ENCODE measurements at places on chromosomes 7 and 10. TPM values are rescaled to one million over a fixed set of nuclear protein-coding genes. Genes with fewer than 3 reads are reported as not detected.

SPDYE3 gene
- not detected for total RNA-seq

DNA sequence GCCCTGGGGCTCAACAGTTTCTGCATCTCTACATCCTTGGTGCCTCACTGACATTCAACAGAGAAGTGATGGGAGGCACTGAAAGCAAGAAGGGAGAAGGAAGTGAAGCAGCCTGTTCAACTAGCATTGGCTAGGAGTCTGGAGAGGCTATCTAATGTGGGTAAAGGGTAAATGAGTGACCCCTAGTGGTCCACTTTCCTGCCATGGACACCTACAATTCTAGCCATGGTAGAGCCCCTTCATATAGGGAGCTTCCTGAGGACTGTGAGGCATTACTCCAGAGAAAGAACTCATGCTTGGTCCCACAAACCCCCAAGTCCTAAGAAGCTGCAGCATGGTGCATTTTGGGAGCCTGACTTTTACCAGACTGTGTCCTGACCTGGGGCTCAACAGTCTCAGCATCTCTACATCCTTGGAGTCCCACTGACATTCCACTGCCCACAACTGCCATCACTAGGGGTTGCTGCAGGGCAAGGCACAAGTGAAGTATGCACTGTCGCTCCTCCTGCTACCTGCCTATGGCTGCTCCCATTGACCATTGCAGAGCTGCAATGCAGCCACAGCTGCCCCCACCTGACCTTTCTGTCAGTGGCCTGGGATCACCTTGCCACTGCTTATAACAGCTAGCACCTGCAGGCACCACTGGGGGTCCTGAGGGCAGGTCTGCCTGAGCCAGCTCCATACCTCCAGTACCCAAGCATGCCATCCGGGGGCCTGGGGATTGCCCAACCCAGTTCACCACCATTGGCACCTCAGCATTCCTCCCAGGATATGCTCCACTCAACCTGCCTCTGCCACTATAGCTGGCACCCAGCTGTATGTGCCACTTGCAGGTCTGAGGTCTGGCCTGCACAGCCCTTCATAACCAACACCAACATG lies 44.1 kb upstream of the CDK6 start:
- no peaks in the 10 kb centered on the region for H3K36me3 ChIP-seq
- no peaks in the 10 kb centered on the region for H3K4me1 ChIP-seq
- no peaks in the 10 kb centered on the region for H3K27me3 ChIP-seq
- no peak for DNase-seq
- no peak overlapping the region for H3K4me3 ChIP-seq

GPR22 gene
- 0.05 TPM for total RNA-seq

DNA sequence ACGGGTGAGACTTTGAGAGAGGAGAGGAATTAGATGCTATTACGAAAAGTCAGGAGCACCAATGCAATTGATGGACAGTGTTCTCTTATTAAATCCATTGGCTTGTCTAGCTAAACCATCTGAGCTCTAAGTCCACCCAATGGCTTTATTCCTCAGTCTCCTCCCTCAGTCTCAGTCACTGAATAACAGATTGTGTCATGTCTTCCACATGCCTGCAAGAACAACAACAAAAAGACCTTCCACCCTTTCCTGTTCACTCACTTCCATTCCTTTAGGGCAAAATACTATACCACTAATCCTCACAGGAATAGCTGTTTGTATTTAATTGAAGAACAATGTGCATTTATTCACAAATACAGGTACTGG lies 154.8 kb upstream of the LAMB4 start:
- H3K36me3 ChIP-seq, result no peaks in the 10 kb centered on the region
- no peak overlapping the region for H3K4me3 ChIP-seq
- DNase-seq, result no peak
- H3K27ac ChIP-seq, result no peak overlapping the region

ACTL6B gene
- total RNA-seq, result 0.05 TPM

- no peaks in the 10 kb centered on the region for H3K4me1 ChIP-seq
- H3K27ac ChIP-seq, result no peak overlapping the region
- H3K27me3 ChIP-seq, result no peaks in the 10 kb centered on the region
- no peak for DNase-seq
- no peak overlapping the region for H3K4me3 ChIP-seq
Observed at GRCh38 chr10:63497321-63497720, 23.9 kb upstream of the REEP3 start.

ELAPOR2 gene
- total RNA-seq, result 5.3 TPM

MCM10 gene
- total RNA-seq, result 15.7 TPM

CYP3A5 gene
- total RNA-seq, result 2.1 TPM

GRCh38 chr7:3733541-3734140 lies 432.6 kb downstream of the SDK1 start:
- H3K27ac ChIP-seq, result no peak overlapping the region
- H3K27me3 ChIP-seq, result no peaks in the 10 kb centered on the region
- DNase-seq, result no peak
- no peaks in the 10 kb centered on the region for H3K36me3 ChIP-seq
- no peaks in the 10 kb centered on the region for H3K4me1 ChIP-seq

DNA sequence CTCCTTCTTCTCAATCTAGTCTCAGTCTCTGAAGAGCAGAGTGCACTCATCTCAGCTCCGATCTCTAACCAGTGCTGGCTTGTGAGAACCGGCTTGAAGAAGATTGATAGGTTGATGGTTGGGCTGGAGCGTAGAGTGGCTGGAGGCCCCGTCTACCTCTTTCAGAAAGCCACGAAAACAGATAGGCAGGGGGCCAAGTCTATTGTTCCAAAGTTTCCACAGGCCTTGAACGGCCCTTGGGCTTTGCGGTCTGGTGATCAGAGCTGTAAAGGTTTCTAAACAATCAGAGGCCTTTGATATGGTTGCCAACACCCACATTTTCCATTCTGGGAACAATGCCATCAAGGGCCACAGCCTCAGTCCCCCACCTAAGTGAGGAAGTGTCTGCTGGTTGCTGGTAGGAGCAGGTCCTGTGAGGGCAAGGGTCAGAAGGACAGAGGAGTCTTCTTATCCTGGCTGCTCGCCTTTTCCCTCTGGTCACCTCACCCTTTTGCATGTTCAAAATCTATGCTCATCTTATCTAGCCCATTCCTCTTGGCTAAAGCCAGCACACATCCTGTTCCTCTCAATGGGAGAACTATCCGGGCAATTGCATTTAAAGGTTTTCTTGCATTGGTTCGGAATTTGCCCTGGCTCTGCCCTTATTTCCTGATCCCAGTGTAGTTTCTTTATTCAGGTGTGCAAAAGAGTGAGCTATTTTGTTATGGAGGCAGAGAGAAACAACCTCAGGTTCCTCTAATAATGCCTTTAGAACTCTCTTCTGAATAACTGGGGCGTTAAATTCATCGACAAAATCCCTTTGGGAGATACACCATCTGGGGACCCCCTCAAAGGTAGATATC lies 70.3 kb upstream of the KMT2E start:
- peak overlapping the region; percentile 17 for H3K4me3 ChIP-seq
- peak overlapping the region; percentile 90 for H3K27ac ChIP-seq
- H3K4me1 ChIP-seq, result peaks cover 49% of the 10 kb centered on the region
- H3K36me3 ChIP-seq, result no peaks in the 10 kb centered on the region
- DNase-seq, result no peak
- no peaks in the 10 kb centered on the region for H3K27me3 ChIP-seq

DNA sequence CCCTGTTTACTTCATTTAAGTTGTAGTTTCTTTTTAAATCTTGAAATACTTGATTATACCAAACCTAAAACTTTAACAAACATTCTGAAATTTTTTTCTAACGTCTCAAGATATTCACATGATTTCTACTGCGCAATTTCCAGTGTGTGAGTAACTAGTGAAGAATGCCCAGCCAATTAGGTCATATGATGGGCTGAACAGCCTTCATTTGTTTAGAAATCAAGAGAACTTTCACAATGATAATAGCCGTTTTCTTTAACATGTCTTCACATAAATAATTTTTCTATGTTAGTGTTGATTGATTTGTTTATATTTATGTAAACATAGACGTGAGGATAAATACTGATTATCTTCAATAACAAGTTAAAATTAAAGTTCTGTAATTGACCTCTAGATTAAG lies 21.8 kb downstream of the STAM start:
- H3K27me3 ChIP-seq, result no peaks in the 10 kb centered on the region
- H3K4me1 ChIP-seq, result peaks cover 19% of the 10 kb centered on the region
- H3K36me3 ChIP-seq, result no peaks in the 10 kb centered on the region
- DNase-seq, result no peak

- no peak for DNase-seq
- no peak overlapping the region for H3K4me3 ChIP-seq
- no peaks in the 10 kb centered on the region for H3K36me3 ChIP-seq
Observed at GRCh38 chr10:2145491-2145890, 408.2 kb upstream of the ADARB2 start.

KLF14 gene
- 0.05 TPM for total RNA-seq

DNA sequence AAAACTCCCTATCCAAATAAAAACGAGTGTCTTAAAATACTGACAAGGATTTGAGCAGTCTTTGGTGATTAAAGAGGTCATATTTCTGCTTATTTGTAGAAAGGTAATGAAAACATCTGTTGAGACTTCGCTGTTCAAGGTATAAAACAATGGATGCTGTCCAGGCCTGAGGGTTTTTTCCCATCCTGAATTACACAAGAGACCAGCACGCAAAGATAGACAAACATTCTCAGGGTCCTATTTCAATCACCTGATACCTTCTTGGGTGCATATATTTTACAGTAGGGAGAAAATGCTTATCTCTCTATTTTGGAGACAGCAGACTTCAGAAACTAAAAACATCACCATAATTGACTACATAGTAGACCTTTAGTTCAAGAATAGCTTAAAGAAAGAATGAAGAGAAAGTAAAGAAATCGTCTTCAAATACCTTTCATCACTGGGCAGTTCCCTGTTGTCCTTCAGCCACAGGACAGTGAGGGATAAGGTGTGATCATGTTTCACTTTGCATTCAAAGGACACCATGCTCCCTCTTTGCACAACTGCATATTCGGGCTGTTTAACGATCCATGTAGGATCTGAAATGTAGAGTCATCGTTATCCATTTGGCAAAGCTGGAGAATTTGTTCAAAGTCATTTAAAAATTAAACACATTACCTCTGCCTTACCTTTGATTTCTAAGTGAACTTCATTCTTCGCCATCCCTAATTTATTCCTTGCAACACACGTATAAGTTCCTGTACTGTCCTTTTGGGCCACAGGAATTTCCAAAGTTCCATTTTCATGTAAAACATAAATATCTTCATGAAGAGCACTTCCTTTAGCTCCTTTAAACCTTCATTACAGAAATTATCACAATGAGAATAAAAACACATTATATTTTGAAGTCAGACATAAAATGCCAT lies 63.7 kb upstream of the LAMB4 start:
- no peak overlapping the region for H3K27ac ChIP-seq
- no peak for DNase-seq
- H3K27me3 ChIP-seq, result no peaks in the 10 kb centered on the region

DNA sequence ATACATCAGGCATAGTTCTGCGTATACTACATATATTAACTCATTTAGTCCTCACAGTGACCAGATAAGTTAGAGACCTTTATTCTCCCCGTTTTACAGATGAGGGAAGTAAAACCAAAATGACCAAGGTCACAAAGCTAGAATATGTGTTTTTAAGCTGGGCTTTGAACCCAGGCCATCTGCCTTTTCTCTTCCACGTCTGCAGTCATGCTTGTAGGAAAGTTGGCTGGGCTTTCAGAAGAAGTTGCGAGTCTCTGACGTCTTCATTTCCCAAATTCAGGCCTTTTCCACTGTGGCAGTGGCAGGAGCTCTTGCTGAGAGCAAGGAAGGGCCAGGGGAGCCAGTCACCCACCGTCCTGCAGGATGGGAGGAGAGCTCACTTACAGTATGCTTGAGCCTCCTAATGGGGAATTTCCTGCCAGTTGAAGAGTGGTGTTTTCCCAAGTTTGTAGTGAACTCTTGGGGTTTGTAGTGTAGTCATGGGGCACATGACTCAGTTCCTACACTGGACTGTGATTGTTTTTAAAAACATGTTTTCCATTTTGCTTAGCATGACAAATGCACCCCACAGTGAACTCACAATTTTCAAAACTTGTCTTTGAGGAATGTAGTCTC lies 34.2 kb downstream of the CYP17A1 start:
- peaks cover 70% of the 10 kb centered on the region for H3K4me1 ChIP-seq
- peaks cover 27% of the 10 kb centered on the region for H3K36me3 ChIP-seq
- no peak overlapping the region for H3K27ac ChIP-seq
- DNase-seq, result no peak
- no peaks in the 10 kb centered on the region for H3K27me3 ChIP-seq
- H3K4me3 ChIP-seq, result no peak overlapping the region

MYL10 gene
- total RNA-seq, result not detected

GRCh38 chr10:100502926-100503494 lies 16.7 kb downstream of the SEC31B start:
- no peaks in the 10 kb centered on the region for H3K27me3 ChIP-seq
- peaks cover 27% of the 10 kb centered on the region for H3K4me1 ChIP-seq
- peaks cover 34% of the 10 kb centered on the region for H3K36me3 ChIP-seq
- no peak overlapping the region for H3K4me3 ChIP-seq
